ENCODE measurements at places on chromosomes 12 and 14.

DNA sequence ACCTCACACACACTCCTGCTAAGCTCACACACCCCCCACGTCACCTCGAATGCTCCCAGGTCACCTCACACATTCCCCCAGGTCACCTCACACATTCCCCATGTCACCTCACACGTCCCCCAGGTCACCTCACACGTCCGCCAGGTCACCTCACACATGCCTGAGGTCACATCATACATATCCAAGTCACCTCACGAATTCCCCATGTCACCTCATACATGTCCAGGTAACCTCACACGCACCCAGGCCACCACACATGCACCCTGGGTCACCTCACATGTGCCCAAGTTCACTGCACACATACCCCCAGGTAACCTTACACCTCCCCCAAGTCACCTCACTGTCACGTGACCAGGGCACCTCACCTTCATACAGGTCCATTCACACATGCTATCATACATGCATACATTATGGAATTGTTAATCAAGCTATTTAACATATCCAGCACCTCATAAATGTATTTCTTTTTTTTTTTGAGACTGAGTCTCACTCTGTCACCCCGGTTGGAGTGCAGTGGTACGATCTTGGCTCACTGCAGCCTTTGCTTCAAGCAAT is 640.3 kb downstream of the TMEM121 start:
- DNase-seq: no peak

- no peak for DNase-seq
These were observed 599 bp downstream of the PAPLN start for GRCh38 chr14:73237786-73238423.

DNA sequence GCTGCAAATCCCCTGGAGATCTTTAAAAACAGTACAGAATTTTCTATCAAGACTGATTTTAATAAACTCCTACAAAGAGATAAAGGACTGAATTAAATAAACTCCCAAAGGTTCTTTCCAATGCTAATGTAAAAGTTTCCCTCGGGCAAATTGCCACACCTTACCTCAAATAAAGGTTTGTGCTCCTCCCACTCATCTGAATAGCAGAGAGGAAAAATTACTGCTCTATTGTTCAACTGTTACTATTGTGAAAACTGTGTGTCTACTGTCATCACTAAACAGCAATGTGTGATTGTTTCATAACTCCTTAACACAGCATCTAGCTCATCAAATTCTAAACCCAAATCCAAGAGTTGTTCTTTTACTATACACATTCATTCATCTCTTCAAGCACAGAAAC is 3.2 kb downstream of the SPTLC2 start:
- no peak for DNase-seq

GRCh38 chr14:31942166-31942841 is 134.8 kb upstream of the ARHGAP5 start:
- DNase-seq: no peak

- DNase-seq: no peak
These were observed 187.1 kb downstream of the KITLG start for GRCh38 chr12:88393017-88393767.

- DNase-seq: no peak
These were observed 7.4 kb downstream of the AAAS start for GRCh38 chr12:53313996-53314395.

- DNase-seq: no peak
These were observed 1.4 kb downstream of the TMTC1 start for GRCh38 chr12:29782285-29782870.

DNA sequence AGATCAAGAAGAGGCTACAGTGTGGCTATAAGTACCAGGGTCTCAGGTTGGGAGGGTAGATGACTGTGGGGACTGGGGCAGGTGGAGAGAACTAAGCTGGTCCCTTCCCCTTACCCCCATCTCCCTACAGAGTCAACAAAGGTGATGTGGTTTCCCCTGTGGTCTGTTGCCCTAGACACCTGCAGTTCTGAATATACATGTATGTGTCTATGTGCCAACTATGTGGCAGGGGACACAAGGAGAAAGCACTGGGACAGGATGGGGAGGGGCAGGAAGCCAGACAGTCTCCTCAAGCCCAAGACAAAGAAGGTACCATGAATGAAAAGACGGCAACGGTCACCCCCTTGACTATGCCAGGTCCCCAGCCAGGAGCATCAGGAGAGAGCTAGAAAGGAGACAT is 4.5 kb upstream of the HDAC7 start:
- no peak for DNase-seq

DNA sequence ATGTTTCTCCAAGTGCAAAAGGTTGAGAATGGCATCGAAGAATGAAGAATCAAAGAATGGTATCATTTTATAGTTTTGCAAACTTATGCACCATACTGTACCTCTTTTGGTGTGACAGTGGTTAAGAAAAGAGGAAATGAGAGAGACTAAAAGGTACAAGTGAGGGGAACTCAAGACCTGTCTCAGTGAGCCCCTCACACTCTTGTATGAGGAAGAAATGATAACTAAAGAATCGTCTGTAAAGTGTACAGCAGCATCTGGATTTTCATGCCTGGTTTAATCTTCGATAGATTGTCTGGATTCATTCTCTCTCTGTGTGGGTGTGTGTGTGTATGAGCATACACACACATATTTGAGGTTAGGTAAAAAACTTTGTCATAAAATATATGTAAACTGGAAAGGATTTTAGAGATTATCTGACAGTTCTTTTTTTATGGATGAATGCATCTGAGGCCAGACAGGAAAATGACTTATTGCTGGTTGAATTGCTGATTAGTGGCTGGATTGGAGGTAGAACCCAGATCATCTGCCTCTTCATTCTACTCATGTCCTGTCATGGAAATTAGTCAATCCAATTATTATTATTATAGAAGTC is 16.0 kb upstream of the SLC38A2 start:
- no peak for DNase-seq

GRCh38 chr12:76591476-76591875 is 31.9 kb upstream of the OSBPL8 start:
- no peak for DNase-seq

GRCh38 chr12:66683073-66683472 is 4.2 kb upstream of the GRIP1 start:
- DNase-seq: no peak
